Activated naive CD4-positive, alpha-beta T cell (primary cell): ENCODE measurements at places on chromosomes 16 and 17.
A peak's percentile ranks its signal among the peaks of the same experiment; 100 is the strongest.

DNA sequence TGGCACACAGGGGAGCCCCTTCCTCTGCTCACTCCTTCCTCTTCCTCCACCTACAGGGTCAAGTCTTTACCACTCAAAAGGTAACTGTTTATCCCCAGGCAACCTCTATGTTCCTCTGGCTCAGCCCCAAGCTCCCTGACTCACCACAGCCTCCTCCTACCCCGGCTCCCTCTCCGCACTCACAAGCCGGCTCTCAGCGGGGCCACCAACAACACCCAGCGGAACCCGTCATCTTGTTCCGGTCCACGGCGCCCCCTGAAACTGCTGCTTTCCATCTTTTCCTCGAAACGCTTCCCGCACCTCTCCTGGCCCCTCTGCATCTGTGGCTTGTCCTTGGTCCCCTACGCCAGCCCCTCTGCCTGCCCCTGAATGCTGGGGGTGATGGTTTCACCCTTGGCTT, 58.4 kb downstream of the NXN start:
- DNase-seq: no peak

GRCh38 chr16:52869243-52869642, 183.5 kb downstream of the CHD9NB start:
- no peak for DNase-seq

GRCh38 chr16:13959626-13960025, 39.7 kb downstream of the ERCC4 start:
- DNase-seq: no peak

DNA sequence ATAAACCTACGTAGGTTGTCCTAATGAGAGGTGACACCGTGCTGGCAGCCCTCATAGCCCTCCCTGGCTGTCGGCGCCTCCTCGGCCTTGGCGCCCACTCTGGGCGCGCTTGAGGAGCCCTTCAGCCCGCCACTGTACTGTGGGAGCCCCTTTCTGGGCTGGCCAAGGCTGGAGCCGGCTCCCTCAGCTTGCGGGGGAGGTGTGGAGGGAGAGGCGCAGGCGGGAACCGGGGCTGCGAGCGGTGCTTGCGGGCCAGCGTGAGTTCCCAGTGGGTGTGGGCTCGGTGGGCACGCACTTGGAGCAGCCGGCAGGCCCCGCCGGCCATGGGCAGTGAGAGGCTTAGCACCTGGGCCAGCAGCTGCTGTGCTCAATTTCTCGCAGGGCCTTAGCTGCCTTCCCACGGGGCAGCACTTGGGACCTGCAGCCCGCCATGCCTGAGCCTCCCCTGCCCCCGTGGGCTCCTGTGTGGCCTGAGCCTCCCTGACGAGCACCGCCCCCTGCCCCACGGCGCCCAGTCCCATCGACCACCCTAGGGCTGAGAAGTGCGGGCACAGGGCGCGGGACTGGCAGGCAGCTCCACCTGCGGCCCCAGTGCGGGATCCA, 40.1 kb upstream of the AMZ2 start:
- no peak for DNase-seq

- DNase-seq: no peak
Observed at GRCh38 chr17:10149573-10150399, 48.6 kb downstream of the GAS7 start.

- no peak for DNase-seq
Observed at GRCh38 chr16:77853161-77853560, 64.8 kb downstream of the VAT1L start.

- DNase-seq: no peak
Observed at GRCh38 chr17:68595986-68596385, 5.2 kb downstream of the FAM20A start.

- no peak for DNase-seq
Observed at GRCh38 chr17:35716173-35716572, 15.3 kb upstream of the RASL10B start.

GRCh38 chr17:50149091-50149416, 1.4 kb downstream of the PPP1R9B start:
- no peak for DNase-seq

GRCh38 chr17:21010705-21011596, 31.9 kb downstream of the USP22 start:
- no peak for DNase-seq

DNA sequence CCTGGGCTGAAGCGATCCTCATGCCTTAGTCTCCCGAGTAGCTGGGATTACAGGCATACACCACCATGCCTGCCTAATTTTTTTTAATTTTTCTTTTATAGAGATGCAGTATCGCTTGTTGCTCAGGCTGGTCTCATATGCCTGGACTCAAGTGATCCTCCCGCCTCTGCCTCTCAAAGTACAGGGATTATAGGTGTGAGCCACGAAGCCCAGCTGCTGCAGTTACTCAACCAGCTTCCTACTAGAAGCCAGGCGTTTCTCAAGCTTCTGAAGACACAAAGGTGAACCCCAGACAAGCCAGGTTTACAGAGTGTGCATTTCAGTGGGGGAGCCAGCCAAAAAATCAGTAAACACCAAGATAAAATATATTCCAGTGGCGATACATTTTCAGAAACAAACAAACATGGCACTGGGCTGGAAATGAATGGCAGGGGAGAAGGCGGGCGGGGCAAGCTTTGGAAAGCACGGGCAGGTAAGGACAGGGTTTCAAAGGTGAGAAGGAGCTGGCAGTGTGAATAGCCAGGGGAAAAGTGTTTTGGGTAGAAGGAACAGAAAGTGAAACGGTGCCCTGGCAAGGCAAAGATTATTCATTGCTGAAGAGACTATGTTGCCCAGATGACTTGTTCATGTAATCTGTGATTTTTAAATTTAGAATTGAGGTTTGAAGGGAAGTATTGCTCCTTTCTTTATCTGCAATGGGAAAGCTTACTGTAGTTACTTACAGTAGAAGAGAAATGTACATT, 471.1 kb downstream of the WWOX start:
- DNase-seq: no peak

DNA sequence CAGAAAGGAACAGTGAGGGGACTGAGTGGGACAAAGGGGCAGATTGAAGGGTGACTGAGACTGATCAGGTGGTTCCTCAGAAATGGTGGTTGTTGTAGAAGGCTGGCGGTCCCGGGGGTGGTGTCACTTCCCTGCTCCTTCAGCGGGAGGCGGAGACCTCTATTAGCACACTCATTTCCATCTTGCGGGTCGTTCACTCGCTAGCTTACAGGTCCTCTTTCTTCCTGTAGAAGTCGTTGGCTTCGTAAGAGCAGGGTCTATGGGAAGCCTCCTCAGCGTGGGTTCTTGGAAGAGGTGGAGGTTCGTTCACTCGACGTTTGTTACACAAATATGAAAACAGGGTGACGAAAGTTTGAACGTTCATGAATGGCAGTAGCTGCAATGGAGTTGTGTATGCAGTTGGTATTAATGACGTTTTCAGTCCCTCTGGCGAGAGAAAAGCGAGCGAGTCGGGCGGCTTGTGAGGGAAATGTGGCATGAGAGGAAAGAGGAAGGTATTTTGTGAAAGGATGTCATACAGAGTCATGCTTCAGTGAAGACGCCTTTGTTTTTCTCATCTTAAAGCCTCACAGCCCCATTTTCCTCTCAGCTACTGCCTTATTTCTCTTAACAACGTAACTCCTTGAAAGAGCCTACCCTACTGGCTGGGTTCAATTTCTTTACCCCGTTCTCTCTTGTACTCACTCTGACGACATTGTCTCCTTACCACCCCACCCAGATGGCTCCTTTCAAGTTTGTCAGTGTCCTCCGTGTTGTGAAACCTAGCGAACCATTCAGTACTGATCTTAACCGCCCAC, 667 bp downstream of the EFCAB13 start:
- no peak for DNase-seq

DNA sequence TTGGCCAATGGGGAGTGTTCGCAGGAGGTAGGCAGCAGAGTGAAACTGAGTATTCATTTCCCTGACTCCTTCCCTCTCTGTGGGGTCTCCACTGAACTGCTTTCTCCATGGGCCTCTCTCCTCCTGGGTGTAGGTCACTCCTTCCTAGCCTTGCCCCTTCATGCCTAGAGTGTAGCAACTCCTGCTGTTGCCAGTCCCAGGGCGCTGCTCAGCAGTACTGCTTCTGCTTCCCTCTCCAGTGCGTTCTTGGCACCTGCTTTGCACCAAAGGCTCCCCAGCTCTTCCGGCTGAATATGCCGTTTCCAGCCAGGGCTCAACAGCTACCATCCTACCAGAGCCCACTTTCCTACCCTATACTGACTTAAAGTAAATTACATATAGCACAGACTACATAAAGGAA, 92.2 kb downstream of the MAF start:
- DNase-seq: no peak

DNA sequence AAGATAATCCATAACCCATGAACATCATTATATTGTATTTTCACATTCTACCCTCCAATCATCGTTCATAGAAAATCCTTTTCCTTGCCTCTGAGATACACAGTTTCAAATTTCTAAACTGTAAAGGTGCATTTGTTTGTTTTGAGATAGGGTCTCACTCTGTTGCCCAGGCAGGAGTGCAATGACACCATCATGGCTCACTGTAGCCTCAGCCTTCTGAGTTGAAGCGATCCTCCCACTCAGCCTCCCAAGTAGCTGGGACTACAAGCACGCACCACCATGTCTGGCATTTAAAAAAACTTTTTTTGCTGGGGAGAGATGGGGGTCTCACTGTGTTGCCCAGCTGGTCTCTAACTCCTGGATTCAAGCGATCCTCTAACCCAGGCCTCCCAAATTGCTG, 58.1 kb upstream of the TOB1 start:
- DNase-seq: no peak

DNA sequence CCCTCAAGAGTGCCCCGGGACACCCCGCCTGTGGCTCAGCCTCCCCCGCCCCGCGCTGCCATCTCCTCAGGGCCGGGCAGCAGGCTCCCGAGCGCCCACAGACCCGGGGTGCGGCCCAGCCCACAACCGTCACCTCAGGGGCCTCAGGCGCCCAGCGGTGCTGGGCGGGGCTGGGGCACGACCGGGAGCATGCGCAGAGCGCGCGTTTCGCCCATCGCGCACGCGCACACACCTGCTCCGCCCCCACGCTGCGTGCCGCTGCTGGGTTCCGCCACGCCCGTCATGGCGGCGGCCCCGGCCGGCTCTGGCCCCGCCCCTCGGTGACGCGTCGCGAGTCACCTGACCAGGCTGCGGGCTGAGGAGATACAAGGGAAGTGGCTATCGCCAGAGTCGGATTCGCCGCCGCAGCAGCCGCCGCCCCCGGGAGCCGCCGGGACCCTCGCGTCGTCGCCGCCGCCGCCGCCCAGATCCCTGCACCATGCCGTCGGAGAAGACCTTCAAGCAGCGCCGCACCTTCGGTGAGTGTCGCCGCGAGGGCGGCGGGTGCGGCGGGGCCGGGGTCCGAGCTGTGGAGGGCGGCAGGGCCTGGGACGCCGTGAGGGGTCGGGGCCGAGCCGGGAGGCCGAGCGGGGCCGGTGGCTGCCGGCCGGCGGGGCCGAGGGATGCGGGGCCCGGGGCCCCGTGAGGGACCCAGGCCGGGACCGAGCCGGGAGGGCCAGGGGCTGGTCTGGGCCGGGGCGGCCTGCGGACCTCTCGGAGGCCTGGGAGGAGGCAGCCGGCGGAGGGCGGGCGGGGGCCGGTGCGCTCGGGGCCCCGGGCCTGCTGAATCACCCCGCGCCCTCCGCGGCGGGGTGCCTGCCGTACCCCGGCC, at the start of gene MAP1LC3B:
Gene MAP1LC3B, plus strand, starts transcription at position 387 of the 871 bp plus-strand sequence. Its CDS starts 92 bp downstream, at position 479.
- peak; percentile 98 for DNase-seq

GRCh38 chr16:85319208-85319983, 207.1 kb upstream of the CIBAR2 start:
- no peak for DNase-seq

DNA sequence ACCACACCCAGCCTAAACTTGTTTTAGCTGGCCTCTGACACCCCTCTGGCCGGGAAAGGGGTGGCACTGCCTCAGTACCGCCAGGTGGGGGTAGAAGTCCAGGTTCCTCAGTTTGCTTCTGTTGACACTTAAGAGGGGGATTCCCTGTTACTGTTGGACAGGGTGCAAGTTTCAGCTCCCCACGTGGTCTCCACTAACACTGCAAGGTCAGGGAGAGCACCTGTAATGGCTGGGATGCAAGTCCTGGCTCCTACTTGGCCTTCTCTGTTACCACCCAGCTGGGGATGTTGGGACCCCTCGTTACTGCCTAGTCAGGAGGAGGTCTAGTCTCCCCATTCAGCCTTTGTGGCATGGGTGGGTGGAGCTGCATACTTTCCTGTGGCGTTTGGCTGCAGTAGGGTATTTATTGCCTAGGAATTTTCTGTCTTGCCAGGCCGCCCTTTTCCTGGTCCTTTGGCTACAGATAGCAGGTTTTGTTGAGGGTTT, 10.6 kb upstream of the MFAP4 start:
- DNase-seq: no peak

- DNase-seq: no peak
Observed at GRCh38 chr16:50640919-50641817, 39.9 kb downstream of the SNX20 start.

- no peak for DNase-seq
Observed at GRCh38 chr17:82000803-82001570, 21.7 kb downstream of the CENPX start.

- no peak for DNase-seq
Observed at GRCh38 chr16:84274515-84274914, 20.2 kb upstream of the WFDC1 start.

GRCh38 chr16:76052725-76053124, 224.5 kb upstream of the CNTNAP4 start:
- DNase-seq: no peak

- DNase-seq: no peak
Observed at GRCh38 chr17:57666201-57666870, 78.8 kb downstream of the CCDC182 start.

- DNase-seq: no peak
Observed at GRCh38 chr17:57902800-57903759, 52.1 kb downstream of the CUEDC1 start.

GRCh38 chr17:59287452-59287851, 44.0 kb upstream of the YPEL2 start:
- no peak for DNase-seq

- no peak for DNase-seq
Observed at GRCh38 chr17:13885550-13885949, 183.8 kb upstream of the COX10 start.

- DNase-seq: no peak
Observed at GRCh38 chr17:45046537-45047125, 4.8 kb downstream of the DCAKD start.

GRCh38 chr16:19438739-19439138, 21.1 kb downstream of the TMC5 start:
- DNase-seq: no peak

GRCh38 chr16:19639986-19640421, 78.0 kb downstream of the KNOP1 start:
- DNase-seq: no peak
